Smooth muscle cell of the umbilical artery (primary cell): ENCODE measurements at places on chromosomes 7 and 10. TPM values are rescaled to one million over a fixed set of nuclear protein-coding genes. Genes with fewer than 3 reads are reported as not detected.

RARRES2 gene
- 2.7 TPM in 1 of 2 replicates, not detected in the other for total RNA-seq

RPEL1 gene
- total RNA-seq = 0.09 TPM in 1 of 2 replicates, not detected in the other

TRIM4 gene
- 28.3 and 29.7 TPM in 2 replicates for total RNA-seq

ACTL6B gene
- not detected in 2 replicates for total RNA-seq

SSBP1 gene
- total RNA-seq = 125 and 132 TPM in 2 replicates

FAM25C gene
- not detected in 2 replicates for total RNA-seq

POM121 gene
- total RNA-seq = 6.2 and 13.2 TPM in 2 replicates

OR6V1 gene
- total RNA-seq = not detected in 2 replicates

LEP gene
- total RNA-seq = not detected in 2 replicates

PGAM2 gene
- total RNA-seq = not detected in 2 replicates

NOC3L gene
- total RNA-seq = 39.2 and 53.4 TPM in 2 replicates

NACAD gene
- total RNA-seq = 1.2 and 7.4 TPM in 2 replicates
